Hematopoietic multipotent progenitor cell treated with erythropoietin and hydrocortisone succinate and interleukin-3 and kit ligand, for 6 days (in vitro differentiated cells): ENCODE measurements at places on chromosomes 2 and 18.
A peak's percentile ranks its signal among the peaks of the same experiment; 100 is the strongest.

DNA sequence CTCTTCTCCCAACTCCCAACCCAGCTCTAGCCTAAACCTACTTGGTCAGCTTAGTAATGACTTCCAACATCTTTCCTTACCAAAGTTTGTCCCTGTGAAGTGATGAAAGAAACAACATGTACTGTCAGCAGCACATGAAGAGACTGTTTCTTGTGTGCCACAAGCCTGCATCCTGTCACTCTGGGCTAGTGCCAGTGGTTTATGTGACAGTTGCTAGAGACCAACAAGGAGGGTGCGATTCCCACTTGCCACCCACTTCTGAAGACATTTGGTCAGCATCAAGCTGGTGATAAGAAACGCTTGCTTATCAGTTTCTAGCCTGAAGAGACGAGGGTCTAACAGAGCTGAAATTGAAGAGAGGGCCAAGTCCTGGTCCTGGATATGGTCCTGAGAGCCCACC is 132.6 kb downstream of the COL4A4 start:
- DNase-seq = peak; percentile 48

GRCh38 chr2:85085563-85085962 is 47.6 kb upstream of the TCF7L1 start:
- no peak for DNase-seq

DNA sequence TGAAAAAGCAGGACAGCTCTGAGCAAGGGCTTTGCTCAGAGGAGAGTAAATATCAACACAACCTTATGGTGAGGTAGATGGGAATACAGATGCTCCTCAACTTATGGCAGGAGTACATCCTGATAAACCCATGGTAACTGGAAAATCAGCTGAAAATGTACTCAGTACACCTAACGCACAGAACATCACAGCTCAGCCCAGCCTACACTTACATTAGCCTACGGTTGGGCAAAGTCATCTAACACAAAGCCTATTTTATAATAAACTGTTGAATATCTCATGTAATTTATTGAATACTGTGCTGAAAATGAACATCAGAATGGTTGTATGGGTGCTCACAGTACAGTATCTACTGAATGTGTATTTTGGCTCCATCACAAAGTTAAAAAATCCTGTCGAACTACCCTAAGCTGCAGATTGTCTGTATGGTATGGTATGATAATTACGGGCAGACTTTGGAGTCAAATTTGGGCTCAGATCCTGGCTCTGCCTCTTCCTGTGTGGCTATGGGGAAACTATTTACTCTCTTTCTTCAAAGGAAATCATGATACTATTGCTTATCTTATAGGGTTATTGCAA is 120.3 kb upstream of the LYPD1 start:
- DNase-seq = no peak

GRCh38 chr2:105712166-105712915 is 32.4 kb upstream of the NCK2 start:
- DNase-seq = no peak

DNA sequence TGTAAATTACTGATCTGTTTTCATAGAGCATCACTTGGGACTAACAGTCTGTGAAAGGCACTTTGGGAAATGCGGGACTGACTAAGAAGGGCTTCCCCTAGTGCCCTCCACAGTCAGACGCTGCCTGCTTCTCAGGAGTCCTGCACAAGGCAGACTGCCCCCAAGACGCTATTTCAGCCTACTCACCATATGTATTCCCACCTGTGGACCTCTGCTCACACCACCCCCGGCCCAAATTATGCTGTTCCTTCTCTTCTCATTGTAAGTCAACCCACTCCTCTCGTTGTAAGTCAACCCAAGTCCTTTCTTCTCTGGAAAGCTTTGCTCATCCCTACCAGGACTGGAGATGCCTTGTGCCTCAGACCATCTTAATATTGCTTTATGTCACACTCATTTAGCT is 175.3 kb downstream of the GFPT1 start:
- DNase-seq = no peak

GRCh38 chr2:169366066-169366465 is 3.7 kb upstream of the LRP2 start:
- DNase-seq = no peak

GRCh38 chr2:236967499-236967783 is 118.2 kb upstream of the COPS8 start:
- no peak for DNase-seq

DNA sequence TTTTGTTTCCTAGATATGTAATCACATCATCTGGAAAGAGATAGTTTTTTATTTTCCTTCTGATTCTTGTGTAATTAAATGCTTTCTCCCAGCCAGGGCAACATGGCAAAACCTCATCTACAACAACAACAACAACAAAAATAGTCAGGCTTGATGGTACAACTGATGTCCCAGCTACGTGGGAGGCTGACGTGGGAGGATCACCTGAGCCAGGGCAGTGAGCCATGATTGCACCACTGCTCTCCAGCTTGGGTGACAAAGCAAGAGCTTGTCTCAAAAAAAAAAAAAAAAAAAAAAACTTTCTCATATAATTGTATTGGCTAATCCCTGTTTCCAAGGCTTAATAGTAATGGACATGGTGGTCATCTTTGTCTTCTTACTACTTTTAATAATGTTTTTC is 26.4 kb upstream of the PGAP1 start:
- DNase-seq = no peak

GRCh38 chr2:179861027-179861415 is 391 bp downstream of the ZNF385B start:
- DNase-seq = peak; percentile 7
